ENCODE measurements at places on chromosomes 4 and X. TPM values are rescaled to one million over a fixed set of nuclear protein-coding genes. Genes with fewer than 3 reads are reported as not detected.

GRCh38 chr4:56979421-56980072 is 851 bp downstream of the POLR2B start:
- DNase-seq, result no peak

DNA sequence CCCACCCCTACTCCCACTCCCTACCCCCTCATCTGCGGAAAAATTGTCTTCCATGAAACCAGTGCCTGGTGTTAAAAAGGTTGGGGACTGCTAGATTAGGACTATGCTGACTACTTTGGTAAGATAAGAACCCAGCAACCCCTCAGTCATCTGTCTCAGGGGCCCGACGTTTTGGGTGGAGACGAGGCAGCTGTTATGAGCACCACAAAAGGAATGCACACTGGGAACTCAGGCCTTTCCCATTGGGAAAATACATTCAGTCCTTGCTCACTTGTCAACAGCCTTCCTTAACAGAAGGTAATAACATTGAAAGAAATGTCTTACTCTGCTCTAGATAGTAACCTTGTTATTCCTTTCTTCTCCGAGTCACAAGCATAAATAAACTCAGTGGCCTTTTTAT is 310.8 kb downstream of the AFF2 start:
- no peak for DNase-seq

DNA sequence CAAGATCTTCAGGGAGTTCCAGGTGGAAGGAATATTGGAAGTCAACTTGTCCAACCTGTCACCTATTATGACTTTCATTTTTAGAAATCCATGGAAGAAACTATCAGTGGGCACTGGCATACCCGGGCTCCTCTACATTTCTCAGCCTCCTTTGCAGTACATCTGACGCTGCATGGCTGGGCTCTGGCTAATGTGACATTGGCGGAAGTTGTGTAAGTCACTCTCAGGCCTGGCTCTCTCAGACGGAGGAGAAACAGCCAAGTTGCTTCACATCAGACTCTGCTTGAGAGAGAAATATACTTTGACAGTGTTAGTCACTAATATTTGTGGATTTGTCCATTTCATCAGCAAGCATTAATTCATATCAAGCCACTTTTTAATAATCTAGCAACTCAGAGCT is 4.5 kb downstream of the DCHS2 start:
- DNase-seq, result no peak

- no peak for DNase-seq
Measured at GRCh38 chr4:41619161-41619560, 81.2 kb downstream of the LIMCH1 start.

- DNase-seq, result no peak
Measured at GRCh38 chrX:11185861-11186260, 74.7 kb downstream of the HCCS start.

GRCh38 chr4:78370631-78371372 is 180.8 kb upstream of the ANXA3 start:
- peak; percentile 3 for DNase-seq

- DNase-seq, result no peak
Measured at GRCh38 chr4:31755751-31756150, 1035.6 kb downstream of the PCDH7 start.

- DNase-seq, result no peak
Measured at GRCh38 chrX:40964633-40965586, 120.3 kb upstream of the USP9X start.

GRCh38 chr4:107379054-107379869 is 340.8 kb downstream of the PAPSS1 start:
- peak; percentile 21 for DNase-seq

GRCh38 chr4:168887809-168888208 is 122.2 kb downstream of the CBR4 start:
- no peak for DNase-seq

GRCh38 chr4:128451270-128451905 is 163.8 kb upstream of the PGRMC2 start:
- no peak for DNase-seq

- DNase-seq, result no peak
Measured at GRCh38 chrX:14386981-14387380, 142.4 kb upstream of the GLRA2 start.

GRCh38 chr4:134463771-134464170 is 262.2 kb upstream of the PABPC4L start:
- DNase-seq, result no peak

GRCh38 chr4:42150653-42151567 is 1.5 kb downstream of the BEND4 start:
- DNase-seq, result no peak

The IL1RAPL1 gene
- 3.3 TPM for total RNA-seq

The CNGA1 gene
- total RNA-seq, result 3.4 TPM

The MAGEA2 gene
- not detected for total RNA-seq

The KLHL4 gene
- total RNA-seq, result 3.2 TPM

The ZXDB gene
- 8.6 TPM for total RNA-seq

The NXF2 gene
- not detected for total RNA-seq

The AFM gene
- total RNA-seq, result not detected

All from skin of body (tissue), 3 donors.